ENCODE measurements at places on chromosomes 7 and 10.

GRCh38 chr7:156510966-156511365 lies 129.6 kb upstream of the RNF32 start:
- no peak for DNase-seq

DNA sequence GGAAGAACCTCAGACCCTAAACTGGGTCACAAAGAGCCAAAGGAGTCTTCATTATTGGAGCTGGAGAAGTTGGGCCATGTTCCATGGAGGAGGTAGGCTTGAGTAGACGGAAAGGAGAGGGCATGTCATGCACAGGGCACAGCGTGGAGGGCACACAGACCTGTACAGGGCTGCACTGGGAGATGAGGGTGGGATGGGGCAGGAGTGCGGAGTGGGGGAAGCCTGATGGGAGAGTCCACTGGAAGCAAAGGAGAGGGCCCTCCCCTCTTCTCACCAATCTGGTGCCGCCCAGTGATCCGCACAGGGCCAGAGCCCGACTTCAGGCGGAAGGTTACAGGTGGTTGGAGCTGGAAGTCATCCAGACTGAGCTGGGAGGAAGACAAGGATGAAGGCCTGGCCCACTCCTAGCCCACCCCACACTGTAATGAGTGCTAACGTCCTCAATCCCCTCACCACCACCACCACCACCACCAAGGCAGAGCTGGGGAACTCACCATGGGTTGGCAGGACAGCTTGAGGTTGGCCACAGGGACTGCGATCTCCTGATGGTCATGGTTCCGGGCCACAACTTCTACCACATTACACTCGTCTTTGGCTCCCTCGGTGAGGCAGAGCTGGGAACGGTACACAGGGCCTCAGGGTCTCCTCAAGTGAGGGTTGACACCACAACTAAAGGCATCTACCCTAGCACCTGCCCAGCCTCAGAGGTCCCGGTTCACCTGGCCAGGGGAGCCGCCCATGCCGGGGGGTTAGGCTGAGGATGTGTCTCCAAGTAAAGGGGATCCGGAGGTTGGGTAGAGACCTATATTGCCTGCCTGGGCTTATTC lies 1.0 kb downstream of the NPM3 start:
- no peak for DNase-seq

DNA sequence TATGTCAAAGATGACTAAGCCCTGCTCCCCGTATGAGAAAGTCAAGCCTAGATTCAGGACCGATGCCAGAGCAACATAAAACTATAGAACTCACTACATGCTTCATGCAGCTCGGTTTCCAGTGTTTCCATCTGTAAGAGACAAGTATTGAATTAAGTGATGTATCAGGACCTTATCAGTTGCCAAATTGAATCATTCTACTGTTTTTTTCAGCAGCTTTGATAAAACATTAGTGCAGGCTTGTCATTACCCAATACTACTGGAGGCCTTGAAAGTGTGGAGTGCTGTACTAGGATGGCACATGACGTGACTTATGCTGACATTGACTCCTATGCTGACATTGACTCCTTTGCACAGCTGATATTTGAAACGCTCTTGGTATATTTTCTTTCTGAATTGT lies 10.8 kb upstream of the NRP1 start:
- peak; percentile 54 for DNase-seq

- DNase-seq, result no peak
These were observed 65.9 kb upstream of the LRRN3 start for GRCh38 chr7:111025006-111025405.

GRCh38 chr7:134548877-134549276 lies at the start of gene AKR1B15:
Gene AKR1B15, plus strand, starts transcription at chr7:134549110. Its CDS starts 15,510 bp downstream, at chr7:134564620.
- DNase-seq, result no peak

DNA sequence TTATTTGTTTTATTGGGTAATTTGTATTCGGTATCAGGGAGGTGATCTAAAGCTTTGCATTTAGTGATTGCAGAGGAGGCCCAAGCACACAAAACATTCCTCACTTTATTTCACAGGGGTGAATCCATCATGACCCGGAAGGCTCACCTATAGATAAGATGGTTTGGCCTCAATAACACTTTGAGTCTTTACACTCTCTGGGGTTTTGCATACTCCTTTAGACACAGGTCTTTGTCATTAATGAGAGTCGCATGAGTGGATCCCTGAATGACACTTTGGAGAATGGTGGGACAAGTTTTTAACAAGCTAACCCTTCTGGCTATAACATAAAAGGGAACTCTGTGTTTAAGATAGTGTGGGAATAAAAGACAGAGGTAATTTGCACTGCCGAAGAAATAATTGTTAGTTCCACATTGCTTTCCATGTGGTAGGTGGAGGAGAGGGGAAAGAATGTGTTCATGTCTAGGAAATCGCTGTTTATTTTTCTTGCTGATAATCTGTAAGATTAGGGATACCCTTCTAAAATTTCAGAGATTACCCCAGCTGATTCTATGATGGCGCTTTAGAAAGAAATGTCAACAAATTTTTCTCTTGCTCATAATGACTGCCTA lies 455.8 kb downstream of the TFEC start:
- no peak for DNase-seq

GRCh38 chr7:70736715-70737460 lies 395.1 kb upstream of the GALNT17 start:
- DNase-seq, result no peak

GRCh38 chr7:128167042-128167701 lies 73.9 kb upstream of the LEP start:
- DNase-seq, result peak; percentile 87

DNA sequence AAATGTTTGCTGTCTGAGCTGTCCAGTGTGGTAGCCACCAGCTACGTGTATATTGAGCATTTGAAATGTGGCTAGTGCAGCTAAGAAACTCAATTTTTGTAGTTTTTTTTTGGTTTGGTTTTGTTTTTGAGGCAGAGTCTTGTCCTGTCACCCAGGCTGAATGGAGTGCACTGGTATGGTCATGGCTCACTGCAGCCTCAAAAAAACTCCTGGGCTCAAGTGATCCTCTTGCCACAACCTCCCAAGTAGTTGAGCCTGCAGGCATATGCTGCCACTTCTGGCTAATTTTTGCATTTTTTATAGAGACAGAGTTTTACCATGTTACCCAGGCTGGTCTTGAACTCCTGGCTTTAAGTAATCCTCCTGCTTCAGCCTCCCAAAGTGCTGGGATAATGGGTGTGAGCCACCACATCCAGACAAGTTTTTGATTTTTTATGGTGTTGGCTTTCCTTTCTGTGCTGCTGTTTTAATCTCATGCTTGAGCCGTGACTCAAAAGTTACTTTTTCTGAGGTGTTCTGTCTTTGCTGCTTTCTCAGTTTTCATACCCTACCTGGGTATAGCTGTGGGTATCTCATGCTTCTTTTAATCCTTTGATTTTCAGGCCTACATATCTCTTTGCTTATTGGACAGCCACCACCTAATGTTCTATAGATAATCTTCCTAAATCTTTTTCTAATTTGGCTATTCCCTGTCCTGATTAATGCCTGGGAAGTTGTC lies 16.0 kb downstream of the WAC start:
- DNase-seq, result no peak

- no peak for DNase-seq
These were observed 8.1 kb downstream of the MKLN1 start for GRCh38 chr7:131335639-131336381.

DNA sequence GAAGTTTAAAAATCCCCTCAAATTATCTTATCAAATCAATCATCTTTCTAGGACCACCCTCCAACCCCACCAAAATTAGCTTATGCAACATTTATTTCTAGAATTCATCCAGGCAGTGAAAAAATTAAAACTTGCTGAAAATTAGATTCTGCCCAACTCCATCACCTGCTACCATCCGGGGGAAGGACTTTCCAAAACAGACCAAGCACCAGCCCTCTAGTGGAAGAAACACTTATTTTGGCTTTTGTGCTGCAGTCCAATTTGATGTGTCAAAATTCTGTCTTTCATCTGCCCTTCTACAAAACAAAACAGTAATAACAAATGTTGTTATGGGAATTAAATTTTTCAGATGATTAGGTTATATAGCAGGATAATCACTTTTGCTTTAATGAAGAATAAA lies 35.1 kb downstream of the GCC1 start:
- no peak for DNase-seq

DNA sequence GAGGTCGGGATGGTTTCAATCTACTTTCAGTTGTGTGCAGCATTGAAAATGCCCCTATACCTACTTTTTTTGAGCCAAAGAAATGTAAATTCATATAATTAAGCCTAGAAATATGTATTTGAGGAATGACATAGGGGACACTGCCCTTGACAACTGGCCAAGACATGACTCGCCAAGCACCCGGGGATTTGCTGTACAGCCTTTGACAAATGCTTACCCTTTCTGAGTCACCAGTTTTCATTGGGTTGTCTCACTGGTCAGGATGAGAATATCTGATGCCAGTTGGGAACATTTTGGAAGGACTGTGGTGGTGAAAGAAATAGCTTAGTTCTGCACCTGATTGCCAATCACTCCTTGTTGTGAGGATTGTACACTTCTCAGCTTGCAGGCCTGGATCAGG lies 166.8 kb upstream of the HABP2 start:
- no peak for DNase-seq

GRCh38 chr7:151690606-151691005 lies 170.9 kb upstream of the RHEB start:
- no peak for DNase-seq

DNA sequence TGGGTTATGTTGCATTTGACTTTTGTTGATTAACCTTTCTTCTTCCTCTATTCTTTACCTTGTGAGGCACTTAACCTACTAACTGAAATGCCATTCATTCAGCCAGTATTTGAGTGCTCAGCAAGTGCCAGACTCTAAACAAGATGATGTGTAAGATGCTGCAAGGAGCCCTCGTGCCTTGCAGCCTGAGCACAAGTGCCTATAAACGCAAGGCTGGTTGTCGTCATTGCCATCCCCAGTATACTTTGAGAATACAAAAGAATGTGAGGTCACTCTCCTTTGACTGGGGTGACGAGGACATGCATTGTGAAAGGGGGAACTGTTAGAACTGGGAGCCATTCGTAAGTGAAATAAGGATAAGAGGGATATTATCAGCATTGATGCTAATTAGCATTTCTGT lies 103.0 kb downstream of the AUTS2 start:
- no peak for DNase-seq

DNA sequence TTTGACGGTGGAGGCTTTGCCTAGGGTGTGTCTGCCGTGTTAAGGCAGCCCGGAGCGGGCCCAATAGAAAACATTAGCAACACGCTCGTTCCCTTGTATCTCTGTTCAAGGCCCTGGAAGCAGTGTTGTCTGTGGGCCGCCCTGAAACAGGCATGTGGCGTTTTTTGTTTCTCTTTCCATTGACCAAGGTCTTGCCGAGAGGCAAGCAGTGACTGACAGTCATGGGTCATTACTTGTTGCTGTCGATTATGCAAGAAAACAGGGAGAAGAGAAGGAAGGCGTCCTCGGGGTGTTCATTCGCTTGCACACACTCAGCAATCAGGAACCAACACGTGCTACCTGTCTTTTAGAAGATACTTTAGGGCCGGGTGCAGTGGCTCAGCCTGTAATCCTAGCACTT lies 92.5 kb downstream of the EZH2 start:
- no peak for DNase-seq

- no peak for DNase-seq
These were observed 904 bp upstream of the DPYSL4 start for GRCh38 chr10:132185601-132186487.

DNA sequence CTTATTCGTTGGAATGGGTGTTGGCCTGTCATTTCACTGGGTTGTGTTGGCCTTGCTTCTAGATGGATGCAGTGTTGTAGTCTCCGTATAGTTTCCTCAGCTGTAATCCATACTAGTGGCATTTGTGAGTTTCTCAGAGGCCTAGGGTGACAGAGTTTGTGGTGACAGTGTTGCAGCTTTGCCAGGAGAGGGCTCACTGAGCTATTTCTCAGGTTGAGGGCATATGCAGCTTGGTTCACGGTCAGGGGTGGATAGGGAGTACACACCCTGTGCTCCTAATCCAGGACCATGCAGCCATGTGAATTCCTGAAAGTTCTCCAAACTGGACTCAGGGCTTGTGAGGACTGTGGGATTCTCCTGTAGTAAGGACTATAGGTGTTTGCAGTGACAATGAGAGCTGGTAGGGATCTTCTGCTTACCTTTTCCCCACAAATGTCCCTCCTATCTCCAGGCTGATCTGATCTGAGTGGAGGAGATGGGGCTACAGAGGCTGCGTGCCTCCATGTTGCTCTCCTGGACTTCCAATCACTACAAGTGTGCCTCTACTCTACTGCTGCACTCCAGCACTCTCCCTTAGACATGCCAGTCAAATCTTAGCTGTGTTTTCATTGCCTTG lies 229.0 kb downstream of the STK31 start:
- DNase-seq, result peak; percentile 64

DNA sequence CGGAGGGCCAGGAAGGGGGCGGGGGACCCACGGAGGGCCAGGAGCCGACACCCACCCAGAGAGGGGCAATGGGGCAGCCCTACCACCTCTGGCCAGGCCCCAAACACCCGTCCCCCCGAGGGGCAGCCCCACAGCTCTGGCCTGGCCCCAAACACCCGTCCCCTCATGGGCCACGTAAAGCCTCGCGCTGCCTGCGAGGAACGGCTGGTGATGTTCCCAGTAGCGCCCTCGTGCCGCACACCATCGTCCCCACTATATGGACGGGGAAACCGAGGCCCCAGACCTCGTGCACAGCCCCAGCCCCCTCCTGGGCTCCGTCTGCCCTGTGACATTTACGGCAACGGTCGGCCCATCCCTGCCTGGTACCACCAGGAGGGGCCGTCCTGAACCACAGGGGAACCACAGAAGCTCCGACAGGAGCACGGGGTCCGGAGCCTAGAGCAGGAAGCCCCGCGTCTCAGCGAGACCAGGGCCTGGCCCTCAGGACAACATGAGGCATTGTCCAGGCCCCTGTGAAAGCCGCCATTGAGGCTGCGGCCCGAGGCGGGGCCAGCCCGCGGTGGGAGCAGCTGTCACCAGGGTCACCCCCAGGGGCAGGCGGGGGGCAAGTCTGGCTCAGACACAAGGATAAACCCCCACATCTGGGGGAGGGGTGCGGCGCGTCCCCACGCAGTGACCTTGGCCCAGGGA lies 35.6 kb downstream of the GET4 start:
- no peak for DNase-seq

DNA sequence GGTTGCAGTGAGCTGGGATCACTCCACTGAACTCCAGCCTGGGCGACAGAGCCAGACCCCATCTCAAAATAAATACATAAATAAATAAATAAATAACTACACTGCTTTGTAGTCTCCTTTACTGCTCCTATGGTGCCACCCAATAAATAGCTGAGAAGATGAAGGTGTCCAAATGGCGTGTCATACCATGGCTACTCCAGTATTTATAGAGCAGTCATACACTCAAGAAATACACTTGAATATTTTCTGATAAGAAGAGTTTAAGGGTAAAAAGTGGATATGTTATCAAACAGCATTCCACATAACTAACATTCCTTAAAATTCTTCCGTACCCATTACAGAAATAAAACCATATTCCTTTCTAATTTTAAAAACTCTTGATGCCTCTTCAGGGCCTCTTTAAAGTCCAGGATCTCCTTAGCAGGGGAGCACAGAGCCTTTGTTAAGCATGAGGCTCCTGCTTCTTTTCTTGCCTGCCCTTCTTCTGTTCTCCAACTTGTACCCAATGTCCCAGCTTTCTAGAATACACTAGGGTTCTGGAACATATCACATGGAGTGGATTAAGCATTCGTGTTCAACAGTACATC lies 7.9 kb upstream of the SAR1A start:
- DNase-seq, result no peak

- DNase-seq, result no peak
These were observed 19.8 kb upstream of the RASSF4 start for GRCh38 chr10:44939691-44940401.

- no peak for DNase-seq
These were observed 100.4 kb upstream of the MACROH2A2 start for GRCh38 chr10:69952069-69952800.
